ENCODE measurements at places on chromosomes 6 and 20.
A peak's percentile ranks its signal among the peaks of the same experiment; 100 is the strongest.

DNA sequence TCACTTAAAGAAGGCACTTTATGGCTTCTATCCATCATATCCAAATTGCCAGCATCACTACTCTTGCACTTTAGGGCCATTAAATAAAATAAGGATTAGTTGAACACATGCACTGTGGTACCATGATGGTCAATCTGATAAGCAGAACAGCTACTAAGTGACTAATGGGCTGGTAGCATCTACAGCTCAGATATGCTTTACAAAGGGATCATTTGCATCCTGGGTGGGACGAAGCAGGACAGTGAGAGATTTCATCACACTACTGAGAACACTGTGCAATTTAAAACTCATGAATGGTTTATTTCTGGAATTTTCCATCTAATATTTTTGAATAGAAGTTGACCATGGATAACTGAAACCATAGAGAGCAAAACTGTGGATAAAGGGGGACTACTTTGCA, 25.1 kb upstream of the ZSCAN9 start:
- no peak for DNase-seq

GRCh38 chr20:20856956-20857355, 144.5 kb upstream of the RALGAPA2 start:
- no peak for DNase-seq

- DNase-seq, result no peak
Measured at GRCh38 chr20:5181492-5181891, 54.7 kb downstream of the CDS2 start.

DNA sequence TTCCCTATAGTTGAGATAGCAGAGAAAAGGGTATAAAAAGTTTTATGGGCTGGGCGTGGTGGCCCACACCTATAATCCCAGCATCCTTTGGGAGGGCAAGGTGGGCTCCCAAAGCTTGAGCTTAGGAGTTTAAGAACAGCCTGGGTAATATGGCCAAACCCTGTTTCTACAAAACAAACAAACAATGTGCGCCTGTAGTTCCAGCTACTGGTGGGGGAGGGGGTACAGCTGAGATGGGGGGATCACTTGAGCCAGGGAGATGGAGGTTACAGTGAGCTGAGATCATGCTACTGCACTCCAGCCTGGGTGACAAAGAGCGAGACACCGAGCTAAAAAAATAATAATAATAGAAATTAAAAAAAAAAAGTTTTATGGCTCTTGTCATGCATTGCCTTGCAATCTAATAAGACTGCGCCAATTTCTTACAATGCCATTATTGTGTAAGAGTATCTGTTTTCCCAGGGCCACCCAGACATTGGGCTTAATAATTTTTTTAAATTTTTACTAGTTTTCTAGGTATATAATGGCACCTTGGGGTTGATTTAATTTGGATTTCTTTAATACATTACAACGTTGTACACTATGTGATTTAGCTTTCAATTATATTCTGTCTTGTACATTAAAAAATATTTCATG, 3.9 kb downstream of the ACSS2 start:
- DNase-seq, result no peak

- DNase-seq, result peak; percentile 85
Measured at GRCh38 chr6:17057322-17057721, 44.5 kb upstream of the STMND1 start.

DNA sequence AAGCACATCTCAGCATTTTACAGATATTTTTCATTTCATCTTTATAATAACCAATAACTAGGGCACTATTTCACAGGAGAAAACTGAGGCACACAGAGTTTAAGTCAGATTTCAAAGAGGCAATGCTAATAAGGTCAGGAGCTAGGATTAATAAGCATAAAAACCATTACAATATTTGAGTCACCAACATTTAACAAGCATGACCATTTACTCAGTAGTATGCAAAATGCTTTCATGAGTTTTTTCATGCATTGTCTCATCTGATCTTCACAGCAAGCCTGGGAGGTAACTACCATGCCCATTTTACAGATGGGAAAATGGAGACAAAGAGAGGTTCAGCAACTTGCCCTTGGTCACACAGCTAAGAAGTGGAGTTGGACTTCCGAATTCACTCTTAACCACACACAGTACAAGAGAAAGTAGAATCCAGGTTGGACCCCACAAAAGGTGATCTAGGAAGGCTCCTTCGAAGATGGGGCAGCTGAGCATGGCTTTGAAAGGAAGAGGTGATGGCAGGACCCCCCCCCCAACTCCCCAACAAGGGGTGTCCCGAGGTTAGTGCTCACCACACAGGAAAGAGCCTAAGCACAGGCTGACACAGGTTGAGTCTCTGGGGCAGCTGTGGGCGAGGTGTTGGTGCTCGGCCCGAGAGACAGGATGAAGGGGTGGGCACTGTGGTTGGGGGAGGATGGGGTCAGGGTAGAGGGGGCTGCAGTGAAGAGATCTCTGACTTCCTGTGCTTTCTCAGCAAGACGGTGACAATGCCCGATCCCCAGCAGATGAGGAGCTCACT, 108.8 kb downstream of the PREX1 start:
- DNase-seq, result no peak

DNA sequence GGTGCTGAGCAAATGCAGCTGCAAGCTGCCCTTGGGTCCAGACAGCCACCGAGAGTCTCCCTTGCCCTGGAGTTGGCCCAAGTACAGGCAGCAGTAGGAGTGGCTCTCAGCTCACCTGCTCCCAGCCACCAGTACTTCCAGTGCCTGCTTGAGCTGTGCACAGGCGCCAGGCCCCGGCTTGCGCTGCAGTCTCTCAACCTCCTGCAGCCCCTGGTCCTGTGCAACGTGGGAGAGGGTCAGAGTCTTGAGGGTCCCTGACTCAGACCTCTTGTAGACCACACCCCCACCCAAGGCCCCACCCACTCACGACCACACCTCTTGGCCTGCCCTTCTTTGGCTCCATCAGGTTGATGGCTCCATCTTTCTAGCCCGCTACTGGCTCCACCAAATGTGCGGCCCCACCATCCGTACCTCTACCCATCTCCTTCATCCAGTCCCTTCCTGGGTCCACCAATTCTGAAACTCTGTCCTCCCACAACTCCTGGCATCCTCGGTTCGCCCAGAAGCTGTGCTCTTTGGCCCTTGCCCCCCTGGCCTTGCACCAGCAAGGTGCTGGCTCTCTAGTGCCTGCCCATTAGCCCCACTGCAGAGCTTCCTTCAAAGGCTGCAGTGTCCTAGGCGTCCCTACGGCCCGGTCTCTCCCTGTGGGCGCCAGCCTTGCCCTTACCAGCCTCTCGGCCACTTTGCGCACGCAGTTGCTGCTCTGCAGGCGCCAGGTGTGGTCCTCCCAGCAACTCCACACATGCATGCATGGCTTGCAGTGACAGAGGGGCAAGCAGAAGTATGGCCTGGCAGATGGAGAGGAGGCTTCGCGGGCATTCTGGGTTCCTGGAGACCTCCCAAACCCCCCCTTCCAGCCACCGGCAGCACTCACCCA, 16.5 kb upstream of the SPAG4 start:
- no peak for DNase-seq

- DNase-seq, result no peak
Measured at GRCh38 chr20:11337361-11338130, 580.1 kb upstream of the BTBD3 start.

- DNase-seq, result no peak
Measured at GRCh38 chr6:118639054-118639964, 12.1 kb downstream of the CEP85L start.

GRCh38 chr6:82144852-82145340, 102.6 kb downstream of the IBTK start:
- DNase-seq, result peak; percentile 95

GRCh38 chr6:82612475-82613039, 248.9 kb downstream of the TPBG start:
- no peak for DNase-seq

GRCh38 chr6:40125680-40126394, 191.6 kb upstream of the MOCS1 start:
- no peak for DNase-seq

GRCh38 chr6:5536644-5537043, 275.3 kb downstream of the FARS2 start:
- DNase-seq, result no peak

GRCh38 chr6:45807311-45808041, 208.2 kb downstream of the CLIC5 start:
- DNase-seq, result no peak

All from epithelial cell of esophagus (primary cell).